Lower lobe of right lung (tissue), 2 donors: ENCODE measurements at places on chromosomes 16 and 17. TPM values are rescaled to one million over a fixed set of nuclear protein-coding genes. Genes with fewer than 3 reads are reported as not detected.

GRCh38 chr17:82444941-82445521, 5.5 kb downstream of the CYBC1 start:
- no peak for DNase-seq

DNA sequence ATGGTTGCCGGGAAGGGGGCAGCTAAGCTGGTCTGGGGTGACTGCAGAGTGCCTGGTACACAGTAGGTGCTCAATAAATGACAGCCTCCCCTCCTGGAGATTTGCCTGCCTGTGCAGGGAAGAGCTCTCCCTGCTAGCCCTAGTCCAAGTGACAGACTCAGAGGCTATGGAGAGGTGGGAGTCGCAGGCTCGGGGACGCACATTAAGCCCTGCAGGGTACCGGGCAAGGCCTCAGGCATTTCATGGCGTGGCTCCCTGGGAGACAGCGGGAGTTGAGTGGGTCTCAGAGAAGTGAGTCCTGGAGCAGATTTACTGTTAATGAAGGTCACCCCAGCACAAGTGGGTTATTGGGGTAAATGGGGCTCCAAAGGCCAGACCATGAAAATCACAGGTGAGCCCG, 132.2 kb upstream of the CDC42EP4 start:
- no peak for DNase-seq

DNA sequence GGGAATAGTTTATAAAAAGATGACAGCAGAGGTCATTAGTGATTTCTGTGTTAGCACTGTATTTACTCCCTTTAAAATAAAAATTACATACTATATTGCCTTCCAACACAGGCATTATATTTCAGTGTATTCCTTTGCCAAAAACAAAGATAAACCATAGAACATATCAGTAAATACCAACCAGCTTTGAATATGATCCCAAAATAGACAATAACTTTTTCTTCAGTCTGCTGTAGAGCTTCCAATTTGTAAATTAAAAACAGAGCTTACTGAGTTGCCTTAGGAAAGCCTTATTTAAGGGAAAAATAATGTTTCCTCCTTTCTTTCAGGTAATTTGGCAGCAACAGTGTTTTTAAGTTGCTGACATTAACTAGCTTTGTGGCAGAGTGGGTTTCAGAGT, 352.1 kb upstream of the TBX2 start:
- DNase-seq = no peak

DNA sequence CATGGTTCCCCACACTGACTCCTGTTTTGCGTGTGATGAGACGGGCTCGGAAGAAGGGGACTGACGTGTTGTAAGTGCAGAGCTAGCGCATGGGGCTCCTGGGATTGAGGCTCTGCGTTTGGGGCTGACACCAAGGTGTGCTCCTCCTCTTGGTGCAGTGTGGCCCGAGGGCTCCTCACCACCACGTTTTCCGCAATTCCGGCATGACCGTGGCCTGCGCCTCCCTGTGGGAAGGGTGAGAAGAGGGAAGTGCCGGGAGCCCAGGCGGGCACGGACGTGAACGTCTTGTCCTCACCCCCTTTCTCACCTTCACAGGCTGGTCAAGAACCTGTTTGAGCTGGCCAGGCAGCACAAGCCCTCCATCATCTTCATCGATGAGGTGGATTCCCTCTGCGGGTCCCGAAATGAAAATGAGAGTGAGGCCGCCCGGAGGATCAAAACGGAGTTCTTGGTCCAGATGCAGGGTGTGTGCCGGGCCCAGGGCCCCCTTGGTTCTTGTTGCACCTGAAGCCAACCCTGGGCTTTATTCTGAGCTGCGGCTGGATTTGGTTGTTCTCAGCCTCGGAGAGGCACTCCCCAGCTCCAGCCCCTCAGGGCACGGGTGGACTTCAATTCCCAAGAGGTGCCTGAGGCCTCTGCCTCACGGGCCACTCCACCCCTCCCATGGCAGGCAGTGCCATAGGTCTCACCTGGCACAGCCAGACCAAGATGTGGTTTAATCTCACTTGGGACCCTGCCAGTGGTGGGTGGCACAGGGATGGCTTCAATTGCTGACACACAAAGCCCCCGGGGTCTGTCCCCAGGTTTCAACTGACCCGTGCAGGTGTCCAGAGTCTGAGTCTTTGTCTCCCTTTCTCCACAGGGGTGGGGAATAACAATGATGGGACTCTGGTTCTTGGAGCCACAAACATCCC, 8.9 kb downstream of the VPS4A start:
- DNase-seq = no peak

DNA sequence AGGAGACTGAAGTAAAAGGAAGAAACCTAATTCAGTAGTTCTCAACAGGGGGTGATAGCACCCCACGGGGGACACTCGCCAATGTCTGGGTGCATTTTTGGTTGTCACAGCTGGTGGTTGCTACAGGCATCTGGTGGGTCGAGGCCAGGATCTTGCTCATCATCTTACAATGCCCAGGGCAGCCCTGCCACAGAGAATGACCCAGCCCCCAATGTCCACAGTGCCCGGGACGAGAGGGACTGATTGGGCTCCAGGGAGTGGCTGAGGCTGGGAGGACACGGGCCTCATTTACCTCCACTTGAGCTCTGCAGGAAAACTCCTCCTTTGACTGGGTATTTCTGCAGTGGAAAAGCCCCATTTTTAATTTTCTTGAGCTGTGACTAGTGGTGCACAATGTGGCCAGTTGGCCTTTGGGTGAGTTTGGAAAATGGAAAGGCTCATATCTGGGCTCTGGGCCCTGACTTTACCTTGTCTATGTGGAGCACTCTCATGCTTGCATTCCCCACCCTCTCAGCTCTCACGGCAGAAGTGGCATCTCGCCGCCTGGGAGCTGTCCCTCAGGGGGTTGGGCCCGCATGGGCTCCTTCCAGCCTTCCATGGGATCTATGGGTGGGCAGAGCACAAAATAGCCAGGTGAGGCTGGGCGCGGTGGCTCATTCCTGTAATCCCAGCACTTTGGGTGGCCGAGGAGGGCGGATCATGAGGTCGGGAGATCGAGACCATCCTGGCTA, 37.7 kb upstream of the IRF8 start:
- no peak for DNase-seq

SEPTIN12 gene
- total RNA-seq = not detected

ATP2A1 gene
- total RNA-seq = 0.38 TPM

ODAD4 gene
- total RNA-seq = 5.4 TPM

ABCA10 gene
- total RNA-seq = 9.8 TPM
